HT1080 (cell line): ENCODE measurements at places on chromosomes 4 and X. TPM values are rescaled to one million over a fixed set of nuclear protein-coding genes. Genes with fewer than 3 reads are reported as not detected.

- DNase-seq, result no peak
Observed at GRCh38 chr4:58543465-58543864, 1433.3 kb upstream of the IGFBP7 start.

- no peak for DNase-seq
Observed at GRCh38 chr4:81555489-81555888, 83.8 kb upstream of the RASGEF1B start.

GRCh38 chrX:130715299-130715698, 187.7 kb downstream of the ENOX2 start:
- DNase-seq, result peak; percentile 29

DNA sequence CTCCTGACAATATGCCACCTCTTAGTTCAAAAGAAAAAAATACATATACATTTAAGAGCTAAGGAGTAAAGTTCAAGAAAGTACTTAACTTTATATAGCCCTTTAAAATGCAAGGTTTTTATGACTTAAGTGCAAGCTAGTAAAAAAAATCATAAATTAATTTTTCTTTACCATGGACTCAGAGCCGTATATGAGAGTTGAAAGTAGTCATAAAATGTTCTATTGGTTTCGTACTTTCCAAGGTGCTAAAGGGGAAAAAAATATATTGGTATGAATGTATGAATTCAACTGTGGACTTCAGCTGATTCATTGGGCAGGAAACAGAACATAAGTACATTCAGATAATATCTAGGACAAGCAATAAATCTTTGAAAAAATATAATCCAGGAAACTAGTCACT, 869.8 kb upstream of the AGA start:
- no peak for DNase-seq

DNA sequence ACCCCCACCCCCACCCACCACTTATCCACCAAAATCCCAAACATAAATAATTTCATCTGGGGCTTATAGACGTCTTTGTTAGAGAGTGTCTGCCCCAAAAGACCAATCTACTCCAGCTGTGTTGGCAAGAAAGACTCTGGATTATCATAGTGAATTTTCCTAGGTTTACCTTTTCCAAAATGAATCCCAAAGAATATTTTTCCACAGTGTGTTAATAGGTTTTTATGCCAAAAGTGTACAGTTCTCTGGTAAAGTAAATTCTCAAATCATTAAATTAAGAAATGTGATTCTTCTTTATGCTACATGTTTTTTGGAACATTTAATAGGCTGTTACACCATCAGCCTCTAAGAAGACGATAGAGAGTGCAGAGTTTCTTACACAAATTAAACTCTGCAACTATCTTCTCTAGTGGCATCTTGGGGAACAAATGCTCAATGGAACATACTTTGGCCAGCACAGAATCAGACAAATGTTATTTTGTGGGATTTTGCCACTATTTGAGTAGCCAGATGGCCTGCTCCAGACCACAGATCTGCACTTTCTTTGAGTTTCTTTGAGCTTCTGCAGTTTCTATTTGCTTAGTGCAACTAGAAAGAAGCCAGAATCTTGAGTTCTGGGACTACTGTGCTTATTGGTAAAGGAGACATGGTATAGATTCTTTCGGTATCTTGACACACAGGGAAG, 206.0 kb downstream of the KIT start:
- no peak for DNase-seq

- DNase-seq, result peak; percentile 88
Observed at GRCh38 chrX:23883737-23884354, 23.9 kb downstream of the APOO start.

DNA sequence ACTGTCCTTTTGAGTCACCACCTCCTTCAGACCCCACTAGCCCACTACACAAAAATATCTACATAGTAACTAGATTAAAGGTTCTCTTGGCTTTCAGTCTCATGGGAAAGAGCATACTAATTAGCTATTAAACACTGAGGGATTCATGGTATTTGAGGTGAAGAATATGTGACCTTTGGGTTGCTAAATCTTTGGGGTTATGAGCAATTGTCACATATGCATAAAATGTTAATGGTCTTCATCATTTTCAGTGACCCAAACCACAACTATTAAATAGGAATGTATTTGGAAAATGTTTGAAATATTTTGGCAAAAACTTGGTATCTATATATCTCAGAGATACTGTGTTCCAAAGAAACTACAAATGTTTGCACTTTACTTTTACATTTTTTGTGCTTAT, 365.1 kb downstream of the MAGEB5 start:
- DNase-seq, result no peak

DNA sequence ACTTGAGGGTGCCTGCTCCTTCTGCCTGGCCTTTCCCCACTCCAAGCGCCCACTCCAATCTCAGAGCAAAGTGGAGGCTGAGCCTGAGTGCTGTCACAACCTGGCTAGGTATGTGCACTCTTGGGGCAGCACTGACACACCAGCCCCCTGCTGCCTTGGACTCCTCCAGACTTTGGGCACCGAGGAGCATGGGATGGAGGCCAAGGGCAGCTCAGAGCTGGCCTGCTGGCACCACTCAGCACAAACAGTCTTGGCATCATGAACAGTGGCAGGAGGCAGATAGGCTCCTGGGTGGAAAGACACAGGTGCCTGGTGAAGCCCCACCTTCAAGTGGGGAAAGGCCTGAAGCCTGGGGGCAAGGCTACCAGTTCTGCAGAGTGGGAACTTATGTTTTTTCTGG, 91.8 kb downstream of the KCNIP4 start:
- no peak for DNase-seq

DNA sequence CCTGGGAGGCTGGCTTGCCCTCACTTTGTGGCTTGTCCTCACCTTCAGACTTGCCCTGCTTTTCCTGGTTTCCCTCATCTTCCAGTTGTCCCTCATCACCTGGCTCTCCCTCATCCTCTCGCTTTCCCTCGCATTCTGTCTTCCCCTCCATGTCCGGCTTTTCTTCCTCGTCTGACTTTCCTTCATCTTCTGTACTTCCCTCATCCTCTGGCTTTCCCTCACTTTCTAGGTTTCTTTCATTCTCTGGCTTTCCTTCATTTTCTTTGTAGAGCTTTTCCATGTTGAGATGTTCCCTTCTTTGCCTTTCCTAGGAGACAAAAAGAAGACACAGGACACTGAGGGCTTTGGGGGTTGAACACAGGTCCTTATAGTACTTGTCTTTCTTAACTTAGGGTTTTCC, 2.3 kb downstream of the TCEAL5 start:
- no peak for DNase-seq

GRCh38 chr4:180084561-180084960, 2158.6 kb upstream of the TENM3 start:
- DNase-seq, result peak; percentile 15

The ART3 gene
- not detected in 2 replicates for total RNA-seq

The ENAM gene
- total RNA-seq, result 0.20 TPM in 1 of 2 replicates, not detected in the other

The FAM47A gene
- total RNA-seq, result not detected in 2 replicates

The FRMD7 gene
- total RNA-seq, result not detected in 2 replicates

The DDIT4L gene
- not detected in 2 replicates for total RNA-seq

The LIMCH1 gene
- 10.6 and 25.9 TPM in 2 replicates for total RNA-seq

The GYG2 gene
- total RNA-seq, result not detected in 2 replicates
